Heart right ventricle (tissue), 16 donors: ENCODE measurements at places on chromosomes 1 and 21. TPM values are rescaled to one million over a fixed set of nuclear protein-coding genes. Genes with fewer than 3 reads are reported as not detected.

The OLIG2 gene
- total RNA-seq, result not detected

The C1orf232 gene
- not detected for total RNA-seq

The TSPEAR gene
- 1.3 TPM for total RNA-seq

The FAM110D gene
- 4.7 TPM for total RNA-seq

The INKA2 gene
- 8.7 TPM for total RNA-seq

The LHX4 gene
- not detected for total RNA-seq

The B3GALT2 gene
- 52.4 TPM for total RNA-seq

The NES gene
- total RNA-seq, result 171 TPM

The CCDC17 gene
- total RNA-seq, result 1.3 TPM

The FNDC10 gene
- 0.91 TPM for total RNA-seq

The UQCRH gene
- total RNA-seq, result 987 TPM

The MYBPH gene
- not detected for total RNA-seq

The PCP4L1 gene
- 0.55 TPM for total RNA-seq

The CDK18 gene
- total RNA-seq, result 145 TPM

The KRTAP19-3 gene
- not detected for total RNA-seq

The ASTN1 gene
- 0.37 TPM for total RNA-seq

The ADCY10 gene
- total RNA-seq, result 0.70 TPM

The LCE1C gene
- not detected for total RNA-seq

The PIGK gene
- 31.4 TPM for total RNA-seq

The OR2AK2 gene
- total RNA-seq, result not detected

The TRIM67 gene
- total RNA-seq, result 0.05 TPM

The PTGER3 gene
- 0.94 TPM for total RNA-seq

The LENEP gene
- not detected for total RNA-seq

The EVA1C gene
- 13.3 TPM for total RNA-seq

The A3GALT2 gene
- total RNA-seq, result not detected

The KCNJ9 gene
- 0.07 TPM for total RNA-seq

The SLC2A5 gene
- 7.9 TPM for total RNA-seq
